ENCODE measurements at places on chromosomes 2 and 18.

- DNase-seq = no peak
These were observed 142.3 kb downstream of the ABCA12 start for GRCh38 chr2:214995926-214996670.

GRCh38 chr2:240893363-240893844 lies 2.6 kb downstream of the MAB21L4 start:
- DNase-seq = no peak

GRCh38 chr18:65288908-65289307 lies 461.9 kb upstream of the CDH7 start:
- DNase-seq = no peak

DNA sequence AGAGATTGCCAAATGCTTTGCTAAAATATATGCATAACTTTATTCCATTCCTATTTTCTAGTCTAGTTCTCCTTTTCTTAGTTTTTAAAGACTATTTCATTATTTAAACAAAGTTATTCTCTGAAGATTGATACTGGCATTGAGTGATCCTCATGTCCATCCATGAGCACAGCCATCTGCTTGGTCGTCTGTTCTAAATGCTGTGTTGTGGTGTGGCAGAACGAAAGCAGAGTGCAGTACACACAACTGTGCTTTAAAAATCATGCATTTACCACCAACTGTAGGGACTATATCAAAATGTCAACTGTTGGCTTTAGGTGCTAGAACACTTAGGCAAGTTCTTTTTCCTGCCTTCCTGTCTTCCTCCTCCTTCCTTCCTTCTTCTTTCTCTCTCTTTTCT lies 226.6 kb downstream of the ACKR3 start:
- no peak for DNase-seq

- DNase-seq = peak; percentile 43
These were observed 4.8 kb upstream of the CELF4 start for GRCh38 chr18:37570336-37570930.

- DNase-seq = no peak
These were observed 49.3 kb downstream of the LYPD6B start for GRCh38 chr2:149087751-149088150.

GRCh38 chr2:119024152-119024551 lies 82.2 kb downstream of the MARCO start:
- no peak for DNase-seq

GRCh38 chr2:126507425-126507911 lies 148.5 kb upstream of the GYPC start:
- DNase-seq = no peak

DNA sequence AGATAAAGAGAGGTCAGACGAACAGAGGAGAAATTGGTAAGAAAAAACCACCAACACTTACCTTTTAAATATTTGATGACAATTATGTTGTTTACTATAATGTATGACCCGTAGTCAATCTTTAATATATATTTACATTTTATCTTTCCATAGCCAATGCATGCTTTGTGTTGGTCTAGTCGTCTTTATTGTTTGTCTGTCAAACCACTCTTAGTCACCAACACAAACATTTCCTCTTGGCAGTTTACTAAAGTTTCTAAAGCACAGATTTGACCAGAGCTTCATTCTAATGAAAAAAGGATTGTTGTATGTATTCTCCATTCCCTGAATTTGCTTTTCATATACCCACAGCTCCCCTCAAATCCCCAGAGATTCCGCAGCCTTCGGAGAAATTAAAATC lies 784.7 kb upstream of the PIK3C3 start:
- no peak for DNase-seq

DNA sequence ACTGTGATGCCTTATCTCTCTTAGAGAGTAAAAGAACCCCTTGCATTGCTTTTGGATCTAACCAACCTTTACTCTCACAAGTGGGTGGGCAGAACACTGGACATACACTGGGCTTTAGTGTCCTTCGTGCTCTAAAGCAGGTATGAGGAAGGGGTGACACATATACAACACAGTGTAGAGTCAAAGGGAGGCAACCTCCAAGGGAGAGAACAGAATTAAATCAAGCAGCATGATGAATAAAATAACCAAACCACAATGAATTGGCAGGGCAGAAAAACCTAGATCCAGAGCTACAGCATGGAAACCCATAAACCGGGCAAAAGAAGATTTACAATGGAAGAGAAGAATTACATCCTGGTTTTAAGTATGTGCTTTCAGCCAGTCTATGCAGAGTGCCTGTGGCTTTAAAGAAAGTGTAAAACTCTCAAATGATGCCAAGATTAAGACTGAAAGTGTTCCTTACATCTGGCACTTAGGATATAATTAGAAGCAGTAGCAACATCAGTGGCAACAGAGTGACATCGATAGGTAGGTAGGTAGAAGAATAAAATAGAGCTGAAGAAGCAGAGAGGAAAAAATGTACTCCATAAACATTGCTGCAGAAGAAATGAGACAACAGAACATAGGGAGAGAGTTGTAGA lies 191.7 kb upstream of the ZC3H15 start:
- DNase-seq = no peak

DNA sequence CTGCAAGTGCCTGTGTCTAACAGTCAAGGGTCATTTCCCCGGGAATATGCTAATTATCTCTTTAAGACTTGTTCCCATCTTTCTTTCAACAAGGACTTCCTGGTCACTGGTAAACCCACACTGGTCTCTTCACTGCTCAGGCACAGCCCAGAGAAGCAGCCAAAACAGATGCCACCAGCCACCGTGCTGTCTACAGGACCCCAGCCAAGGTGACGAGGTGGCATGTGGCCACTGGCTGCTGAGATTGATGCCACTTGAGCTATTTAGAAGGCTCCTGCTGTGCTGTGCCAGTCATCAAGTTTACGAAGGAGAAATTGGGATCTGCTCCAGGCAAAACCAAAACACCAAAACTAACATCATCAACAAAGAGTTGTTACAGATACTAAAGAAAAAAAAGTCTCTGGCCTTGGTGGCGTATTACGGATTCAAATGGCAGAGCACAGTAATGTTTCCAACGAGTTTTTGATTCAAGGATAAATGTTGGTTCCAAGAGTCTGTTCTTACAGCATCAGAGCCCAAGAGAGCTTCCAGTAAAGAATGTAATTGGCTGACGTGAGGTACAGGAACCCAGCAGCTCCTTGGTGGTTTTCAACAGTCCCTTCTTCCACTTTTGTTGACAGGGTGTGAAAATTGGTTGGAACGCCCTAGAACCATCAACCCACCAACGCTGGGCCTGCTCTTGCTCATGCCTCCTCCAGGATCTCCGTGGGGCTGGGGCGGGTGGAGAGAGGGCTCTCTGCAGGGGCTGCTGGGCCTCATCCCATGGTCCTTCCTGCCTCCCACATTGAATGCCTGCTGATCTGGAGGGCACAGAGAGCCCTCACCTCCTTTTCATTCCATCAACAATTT lies 63.7 kb upstream of the ZCCHC2 start:
- no peak for DNase-seq

DNA sequence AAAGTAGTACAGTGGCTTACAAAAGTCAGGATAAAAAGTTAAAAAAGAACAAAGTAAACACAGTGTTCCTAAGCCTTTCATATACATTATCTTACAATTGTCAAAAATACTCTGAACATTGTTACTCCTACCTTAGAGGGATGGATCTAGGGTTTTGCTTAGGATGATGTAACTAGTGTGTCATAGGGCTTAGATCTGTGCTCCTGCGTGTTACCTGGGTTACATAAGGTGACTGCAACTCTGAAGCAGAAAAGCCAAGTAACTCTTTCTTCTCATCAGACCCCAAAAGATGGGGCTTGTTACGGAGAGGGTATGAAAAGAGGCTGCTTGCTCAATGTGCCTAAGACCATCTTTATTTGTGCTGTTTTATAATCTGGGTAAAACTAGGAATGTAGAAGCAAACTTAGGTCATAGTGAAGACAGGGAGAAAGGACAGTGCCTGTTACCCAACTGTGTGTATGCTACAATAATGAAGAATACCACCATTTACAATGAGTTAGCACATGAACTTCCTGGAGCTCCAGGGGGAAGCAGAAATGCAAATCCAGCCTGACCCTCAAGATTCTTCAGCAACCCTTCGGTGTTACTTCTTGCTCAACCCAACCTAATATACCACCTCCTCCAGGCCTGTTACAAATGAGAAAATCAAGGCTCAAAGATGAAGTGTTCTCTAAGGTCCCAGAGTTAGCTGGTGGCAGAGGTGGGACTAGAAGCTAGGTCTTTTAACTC lies 42.0 kb upstream of the STK17B start:
- no peak for DNase-seq

GRCh38 chr2:96710985-96711384 lies 28.9 kb downstream of the LMAN2L start:
- no peak for DNase-seq

Measured in WTC11 (cell line).